Right renal cortex interstitium (tissue), 3 donors: ENCODE measurements at places on chromosomes 2 and 18. TPM values are rescaled to one million over a fixed set of nuclear protein-coding genes. Genes with fewer than 3 reads are reported as not detected.

Gene ANKRD62
- 0.10 TPM for polyA plus RNA-seq

Gene COX7A2L
- 223 TPM for polyA plus RNA-seq

GRCh38 chr2:241154915-241155314 is 4.6 kb downstream of the PPP1R7 start:
- no peak for DNase-seq

GRCh38 chr2:98547092-98547790 is 61.1 kb downstream of the COA5 start:
- no peak for DNase-seq
